Type B pancreatic cell (in vitro differentiated cells): ENCODE measurements at places on chromosomes 5 and 9. TPM values are rescaled to one million over a fixed set of nuclear protein-coding genes. Genes with fewer than 3 reads are reported as not detected.

- DNase-seq = no peak
Observed at GRCh38 chr5:77774981-77775789, 954 bp downstream of the TBCA start.

DNA sequence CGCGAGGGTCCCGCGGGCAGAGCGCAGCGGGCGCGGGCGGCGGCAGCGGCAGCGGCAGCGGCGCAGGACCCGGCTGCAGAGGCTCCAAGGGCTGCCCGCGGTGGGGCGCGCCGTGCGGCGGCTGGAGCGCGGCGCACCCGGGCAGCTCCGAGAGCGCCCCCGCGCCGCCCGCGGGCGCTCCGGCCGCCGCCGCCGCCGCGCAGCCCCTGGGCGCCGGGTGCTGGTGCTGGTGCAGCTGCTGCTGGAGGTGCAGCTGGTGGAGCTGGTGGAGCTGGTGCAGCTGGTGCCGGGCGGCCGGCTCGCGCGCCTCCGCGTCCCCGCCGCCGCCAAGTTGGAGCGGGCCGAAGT, 644 bp downstream of the IER5L start:
- no peak for DNase-seq

- no peak for DNase-seq
Observed at GRCh38 chr5:8953016-8953415, 592.9 kb downstream of the SEMA5A start.

GRCh38 chr9:137141050-137141810, 2.3 kb downstream of the GRIN1 start:
- DNase-seq = no peak

GRCh38 chr9:116605060-116605459, 82.0 kb upstream of the TRIM32 start:
- DNase-seq = no peak

GRCh38 chr5:144464306-144464705, 293.6 kb downstream of the KCTD16 start:
- DNase-seq = no peak

- DNase-seq = no peak
Observed at GRCh38 chr9:124285903-124286291, 28.1 kb downstream of the NEK6 start.

Gene OR1J2
- not detected in 2 replicates for total RNA-seq

Gene MARCHF6
- total RNA-seq = 132 and 199 TPM in 2 replicates

Gene ANKRD34B
- 0.07 and 0.19 TPM in 2 replicates for total RNA-seq
